H1 (cell line): ENCODE measurements at places on chromosomes 2 and 18. TPM values are rescaled to one million over a fixed set of nuclear protein-coding genes. Genes with fewer than 3 reads are reported as not detected.

DNA sequence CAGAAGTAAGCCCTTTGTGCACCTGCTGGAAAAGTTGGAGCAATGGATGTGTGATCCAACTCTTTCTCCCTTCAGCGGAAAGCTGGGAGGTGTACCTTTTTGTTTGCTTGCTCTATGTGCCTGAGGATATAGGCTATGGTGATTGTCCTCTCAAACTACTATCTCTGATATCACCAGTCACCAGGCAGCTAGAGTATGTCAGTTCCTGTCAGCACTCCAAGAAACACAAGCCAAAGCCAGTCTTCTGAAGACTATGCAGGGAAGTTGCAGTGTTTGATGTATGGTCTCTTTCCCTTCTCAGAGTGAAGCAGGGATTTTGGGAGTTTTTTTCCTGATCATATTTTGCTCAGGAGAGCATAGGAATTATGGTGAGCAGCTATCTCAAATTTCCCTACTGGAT is 146.4 kb downstream of the PTH2R start:
- H3K36me3 ChIP-seq = no peaks in the 10 kb centered on the region
- H3K27ac ChIP-seq = no peak overlapping the region
- no peak for DNase-seq
- no peaks in the 10 kb centered on the region for H3K27me3 ChIP-seq
- no peaks in the 10 kb centered on the region for H3K4me1 ChIP-seq

DNA sequence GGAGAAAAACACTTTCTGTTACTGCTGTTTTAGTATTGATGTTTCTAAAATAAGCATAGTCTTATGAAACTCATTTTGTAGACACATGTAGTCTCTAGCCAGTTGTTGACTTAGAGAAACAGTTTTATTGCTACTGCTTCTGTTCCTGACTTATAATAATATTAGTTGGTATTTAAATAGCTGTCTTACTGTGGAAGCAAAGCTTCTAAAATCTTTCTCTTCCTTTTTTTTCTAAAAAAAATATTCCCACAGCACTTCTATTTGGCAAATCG is 121.8 kb downstream of the MTX2 start:
- no peak for DNase-seq
- H3K4me3 ChIP-seq = no peak overlapping the region
- no peaks in the 10 kb centered on the region for H3K27me3 ChIP-seq
- no peak overlapping the region for H3K27ac ChIP-seq
- no peaks in the 10 kb centered on the region for H3K4me1 ChIP-seq

GRCh38 chr2:205670292-205670691 is 12.0 kb upstream of the NRP2 start:
- H3K4me3 ChIP-seq = no peak overlapping the region
- H3K4me1 ChIP-seq = peaks cover 5% of the 10 kb centered on the region

DNA sequence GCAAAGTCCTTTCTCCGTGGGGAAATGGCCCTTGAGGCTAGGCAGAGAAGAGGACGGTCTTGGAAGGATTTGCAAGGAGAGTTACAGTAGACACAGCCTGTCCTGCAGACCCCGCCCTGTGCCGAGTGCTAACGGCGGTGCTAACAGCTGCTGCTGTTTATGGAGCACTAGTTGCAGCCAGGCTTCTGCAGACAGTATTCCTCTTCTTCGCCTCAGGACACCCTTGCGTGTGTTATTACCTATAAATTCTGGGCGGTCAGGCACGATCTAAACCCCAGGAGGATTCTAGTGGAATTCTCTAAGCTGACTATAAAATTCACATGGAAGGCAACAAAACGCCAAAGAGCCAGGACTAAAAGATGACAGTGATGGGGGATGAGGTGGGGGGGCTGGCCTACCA is 139.8 kb downstream of the GLI2 start:
- no peak for DNase-seq
- H3K27me3 ChIP-seq = no peaks in the 10 kb centered on the region
- H3K36me3 ChIP-seq = no peaks in the 10 kb centered on the region

GRCh38 chr2:235538144-235538639 is 44.3 kb downstream of the AGAP1 start:
- H3K4me3 ChIP-seq = no peak overlapping the region
- no peaks in the 10 kb centered on the region for H3K36me3 ChIP-seq

DNA sequence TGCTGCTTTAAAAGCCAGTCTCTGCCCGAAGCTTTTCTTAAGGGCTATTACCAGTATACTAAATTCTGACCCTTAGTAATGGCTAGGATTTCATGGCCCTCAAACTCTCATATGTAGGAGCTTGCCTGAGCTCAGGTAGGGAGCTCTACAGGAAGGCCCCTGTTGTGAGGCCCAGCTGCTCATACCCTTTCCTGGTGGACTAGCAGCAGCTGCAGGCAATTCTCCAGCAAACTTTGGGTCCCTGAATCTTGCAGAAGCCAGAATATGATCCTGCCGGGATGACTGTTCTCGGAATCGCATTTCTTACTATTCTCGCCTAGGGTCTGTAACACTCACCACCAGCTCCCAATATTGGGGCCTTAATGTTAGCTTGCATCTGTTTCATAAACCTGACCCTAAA is 106.4 kb upstream of the SERTAD2 start:
- H3K4me3 ChIP-seq = no peak overlapping the region
- H3K27ac ChIP-seq = no peak overlapping the region
- no peaks in the 10 kb centered on the region for H3K27me3 ChIP-seq
- no peaks in the 10 kb centered on the region for H3K4me1 ChIP-seq
- H3K36me3 ChIP-seq = no peaks in the 10 kb centered on the region

- no peaks in the 10 kb centered on the region for H3K4me1 ChIP-seq
- DNase-seq = no peak
- no peaks in the 10 kb centered on the region for H3K27me3 ChIP-seq
These were observed 359.9 kb downstream of the DSC3 start for GRCh38 chr18:30682672-30683071.

- no peak overlapping the region for H3K4me3 ChIP-seq
- H3K27ac ChIP-seq = no peak overlapping the region
- DNase-seq = no peak
- no peaks in the 10 kb centered on the region for H3K4me1 ChIP-seq
These were observed 36.1 kb downstream of the MCFD2 start for GRCh38 chr2:46879511-46879910.

- H3K27ac ChIP-seq = no peak overlapping the region
- DNase-seq = no peak
- no peak overlapping the region for H3K4me3 ChIP-seq
- H3K36me3 ChIP-seq = no peaks in the 10 kb centered on the region
- H3K4me1 ChIP-seq = no peaks in the 10 kb centered on the region
These were observed 346.5 kb upstream of the ETAA1 start for GRCh38 chr2:67050622-67051021.

DNA sequence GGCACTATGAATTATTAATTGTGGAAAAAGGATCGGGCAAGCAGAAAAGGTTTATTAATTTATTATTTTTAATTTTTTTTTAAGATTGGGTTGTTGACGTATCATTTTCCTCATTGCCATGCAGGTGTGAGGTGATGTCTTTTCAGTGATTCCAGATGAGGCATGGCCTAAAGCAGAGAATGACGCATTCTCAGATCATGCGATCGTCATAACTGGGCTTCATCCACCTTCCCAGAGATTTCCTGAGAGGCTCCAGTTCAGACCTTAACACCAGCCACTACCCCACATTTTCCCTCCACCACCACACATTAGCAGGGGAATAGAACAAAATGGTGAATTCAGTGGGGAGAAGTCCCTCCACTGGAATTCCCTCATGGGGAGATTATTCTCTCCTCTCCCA is 518.4 kb upstream of the SPHKAP start:
- DNase-seq = no peak
- no peaks in the 10 kb centered on the region for H3K36me3 ChIP-seq
- H3K4me1 ChIP-seq = no peaks in the 10 kb centered on the region
- no peak overlapping the region for H3K4me3 ChIP-seq
- no peak overlapping the region for H3K27ac ChIP-seq
- H3K27me3 ChIP-seq = no peaks in the 10 kb centered on the region

DNA sequence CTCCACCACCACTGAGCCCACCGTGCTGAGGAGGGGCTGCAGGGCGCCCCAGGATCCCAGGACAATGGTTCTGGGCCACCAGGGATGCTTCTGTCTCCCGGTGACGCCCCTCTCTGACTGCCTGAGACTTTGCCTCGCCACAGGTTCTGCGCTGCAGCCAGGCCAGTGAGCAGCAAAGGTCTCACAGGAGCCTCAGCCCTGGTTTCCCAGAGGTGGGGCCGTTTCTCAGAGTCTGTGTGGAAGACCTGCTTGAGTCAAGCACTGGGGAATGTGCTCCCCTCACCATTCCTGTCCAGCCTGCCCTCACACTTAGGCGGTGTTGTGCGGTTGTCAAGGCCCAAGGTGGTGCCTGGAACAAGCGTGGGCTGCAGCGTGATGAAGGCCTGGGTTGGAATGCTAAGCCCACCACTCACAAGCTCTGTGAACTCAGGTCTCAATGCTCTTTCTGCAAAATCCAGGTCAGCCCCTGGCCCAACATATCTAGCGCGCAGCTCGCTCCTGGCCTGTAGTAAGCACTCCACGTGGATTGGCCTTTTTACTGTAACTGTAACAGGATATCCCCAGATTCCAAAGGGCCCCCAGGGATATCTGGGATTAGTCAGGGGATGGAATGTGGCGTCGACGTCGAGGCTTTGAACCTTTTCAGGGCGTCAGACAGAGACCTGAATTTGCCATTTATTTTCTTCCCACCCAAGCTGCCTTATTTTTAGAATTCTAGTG is 47.6 kb downstream of the PLB1 start:
- no peak overlapping the region for H3K4me3 ChIP-seq
- no peak for DNase-seq
- H3K36me3 ChIP-seq = no peaks in the 10 kb centered on the region
- no peaks in the 10 kb centered on the region for H3K27me3 ChIP-seq

GRCh38 chr2:103880081-103880834 is 973.7 kb upstream of the POU3F3 start:
- H3K27ac ChIP-seq = no peak overlapping the region
- H3K4me3 ChIP-seq = no peak overlapping the region
- H3K27me3 ChIP-seq = no peaks in the 10 kb centered on the region
- H3K36me3 ChIP-seq = no peaks in the 10 kb centered on the region
- no peaks in the 10 kb centered on the region for H3K4me1 ChIP-seq

DNA sequence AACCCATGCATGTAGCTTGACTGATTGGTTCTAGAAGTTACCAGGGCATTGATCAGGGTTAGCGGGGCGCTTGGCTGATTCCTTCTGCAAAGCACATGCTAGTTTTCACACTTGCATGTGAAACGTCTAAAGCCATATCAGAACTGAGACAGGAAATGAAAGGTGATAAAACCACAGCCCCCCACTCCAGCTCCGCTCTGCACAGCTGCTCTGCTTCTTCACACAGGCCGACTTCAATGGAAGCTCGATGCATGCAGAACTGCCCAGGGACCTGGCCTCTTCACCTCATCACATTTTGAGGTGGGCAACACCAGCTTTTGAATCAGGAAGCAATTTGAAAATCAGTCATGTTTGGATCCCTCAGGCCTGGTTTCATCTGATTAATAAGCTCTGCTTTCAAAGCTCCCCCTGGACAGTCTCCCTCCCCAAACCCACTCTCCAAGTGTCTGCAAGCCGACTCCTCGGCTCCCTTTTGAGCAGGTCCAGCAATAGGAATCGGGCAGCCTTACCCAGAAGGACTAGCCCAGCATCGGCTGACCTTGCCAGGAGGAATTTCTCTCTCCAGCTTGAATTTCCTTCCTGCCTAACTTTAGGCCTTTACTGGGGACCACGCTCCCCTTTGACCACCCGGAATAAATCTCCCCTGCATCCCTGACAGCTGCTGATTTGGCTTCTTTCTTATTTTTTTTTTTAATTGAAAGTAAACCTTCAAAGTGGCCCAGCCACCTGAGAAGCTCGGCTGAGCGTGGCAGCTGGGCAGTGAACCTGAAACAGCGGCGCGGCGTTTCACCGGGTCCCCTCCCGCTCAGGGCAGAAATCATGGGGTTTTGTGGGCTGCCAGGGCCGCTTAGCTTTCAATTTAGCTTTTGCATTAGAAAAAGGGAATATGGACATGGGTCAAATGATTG is 31.7 kb downstream of the HRH4 start:
- H3K36me3 ChIP-seq = no peaks in the 10 kb centered on the region
- no peaks in the 10 kb centered on the region for H3K4me1 ChIP-seq
- no peak overlapping the region for H3K4me3 ChIP-seq
- no peaks in the 10 kb centered on the region for H3K27me3 ChIP-seq
- H3K27ac ChIP-seq = no peak overlapping the region

DNA sequence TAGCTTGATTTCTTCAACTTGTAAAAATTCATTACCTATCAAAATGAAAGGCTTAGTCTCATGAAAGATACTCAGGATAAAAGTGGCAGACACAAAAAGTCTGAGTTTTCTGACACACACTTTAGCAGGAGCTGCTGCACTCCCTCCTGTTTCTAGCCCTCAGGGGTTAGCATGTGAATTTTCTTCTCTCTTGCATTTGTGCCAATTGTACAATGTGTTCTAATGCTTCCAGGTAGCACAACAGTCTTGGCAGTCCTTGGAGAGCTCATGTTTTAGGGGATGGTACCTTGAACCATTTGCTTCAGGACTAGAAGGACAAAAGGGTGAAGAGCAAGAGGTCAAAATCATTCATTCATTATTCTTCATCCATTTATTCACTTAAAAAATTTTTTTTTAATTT is 316.8 kb downstream of the AFF3 start:
- H3K4me3 ChIP-seq = no peak overlapping the region
- H3K27me3 ChIP-seq = no peaks in the 10 kb centered on the region
- no peaks in the 10 kb centered on the region for H3K36me3 ChIP-seq
- peaks cover 13% of the 10 kb centered on the region for H3K4me1 ChIP-seq

GRCh38 chr2:174902506-174903263 is 102.5 kb downstream of the CHN1 start:
- no peaks in the 10 kb centered on the region for H3K36me3 ChIP-seq
- no peak overlapping the region for H3K27ac ChIP-seq
- DNase-seq = no peak
- H3K4me3 ChIP-seq = no peak overlapping the region

DNA sequence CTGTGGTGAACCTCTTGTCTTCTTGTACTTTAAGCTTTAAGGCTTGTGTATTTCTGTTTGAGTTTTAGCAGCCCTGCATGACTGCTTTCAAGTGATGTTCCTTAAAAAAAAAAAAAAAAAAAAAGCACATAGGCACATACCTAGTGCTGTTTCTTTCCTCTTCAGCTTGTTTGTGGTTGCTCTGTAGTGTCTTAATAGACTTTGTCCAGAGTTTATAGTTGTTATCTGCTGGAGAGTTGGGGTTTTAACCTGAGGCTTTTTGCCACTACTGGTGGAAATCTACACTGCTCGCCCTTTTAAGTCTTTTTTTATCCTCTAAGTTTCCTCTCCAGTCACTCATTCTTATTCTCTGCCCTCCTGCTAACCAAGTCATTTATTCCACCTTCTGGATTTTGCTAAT is 34.5 kb downstream of the AGFG1 start:
- no peak overlapping the region for H3K27ac ChIP-seq
- H3K4me1 ChIP-seq = peaks cover 6% of the 10 kb centered on the region
- no peaks in the 10 kb centered on the region for H3K27me3 ChIP-seq
- no peaks in the 10 kb centered on the region for H3K36me3 ChIP-seq
- DNase-seq = no peak

GRCh38 chr2:165251366-165251765 is 12.2 kb downstream of the SCN2A start:
- no peak for DNase-seq
- no peaks in the 10 kb centered on the region for H3K36me3 ChIP-seq
- no peak overlapping the region for H3K27ac ChIP-seq
- no peaks in the 10 kb centered on the region for H3K27me3 ChIP-seq
- H3K4me3 ChIP-seq = no peak overlapping the region

CCDC102B gene
- 0.78 and 0.80 TPM in 2 replicates for total RNA-seq

ANKRD23 gene
- 2.9 and 3.5 TPM in 2 replicates for total RNA-seq

TRIM54 gene
- total RNA-seq = 3.9 and 4.2 TPM in 2 replicates

KYNU gene
- 0.13 TPM in 2 replicates for total RNA-seq

ABCG5 gene
- total RNA-seq = not detected in 2 replicates

CHRND gene
- total RNA-seq = not detected in 2 replicates

CD28 gene
- not detected in 2 replicates for total RNA-seq

CPO gene
- total RNA-seq = 1.3 and 1.9 TPM in 2 replicates
